ENCODE measurements at places on chromosomes 7 and 10. TPM values are rescaled to one million over a fixed set of nuclear protein-coding genes. Genes with fewer than 3 reads are reported as not detected.
A peak's percentile ranks its signal among the peaks of the same experiment; 100 is the strongest.

DNA sequence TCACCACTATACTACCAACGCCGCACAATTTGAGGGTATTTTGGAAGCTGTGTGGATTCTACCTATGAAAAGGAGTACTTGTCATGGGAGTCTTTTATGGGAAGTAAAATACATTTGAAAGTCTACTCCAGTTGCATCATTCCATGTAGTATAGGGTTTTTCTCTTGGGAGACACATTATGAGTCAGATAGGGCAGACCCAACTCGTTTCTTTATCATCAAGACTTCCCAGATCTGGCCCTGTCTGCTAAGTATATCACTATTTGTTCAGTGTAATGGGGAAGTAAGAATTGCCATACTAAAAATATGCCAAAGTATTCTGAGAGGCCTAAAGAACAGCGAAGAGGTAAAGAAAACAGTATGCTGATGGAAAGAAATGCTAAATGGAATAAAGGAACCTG lies 144.2 kb downstream of the SPAG6 start:
- H3K27ac ChIP-seq, result no peak overlapping the region
- H3K4me1 ChIP-seq, result no peaks in the 10 kb centered on the region
- peaks cover 2% of the 10 kb centered on the region for H3K27me3 ChIP-seq
- H3K4me3 ChIP-seq, result no peak overlapping the region

DNA sequence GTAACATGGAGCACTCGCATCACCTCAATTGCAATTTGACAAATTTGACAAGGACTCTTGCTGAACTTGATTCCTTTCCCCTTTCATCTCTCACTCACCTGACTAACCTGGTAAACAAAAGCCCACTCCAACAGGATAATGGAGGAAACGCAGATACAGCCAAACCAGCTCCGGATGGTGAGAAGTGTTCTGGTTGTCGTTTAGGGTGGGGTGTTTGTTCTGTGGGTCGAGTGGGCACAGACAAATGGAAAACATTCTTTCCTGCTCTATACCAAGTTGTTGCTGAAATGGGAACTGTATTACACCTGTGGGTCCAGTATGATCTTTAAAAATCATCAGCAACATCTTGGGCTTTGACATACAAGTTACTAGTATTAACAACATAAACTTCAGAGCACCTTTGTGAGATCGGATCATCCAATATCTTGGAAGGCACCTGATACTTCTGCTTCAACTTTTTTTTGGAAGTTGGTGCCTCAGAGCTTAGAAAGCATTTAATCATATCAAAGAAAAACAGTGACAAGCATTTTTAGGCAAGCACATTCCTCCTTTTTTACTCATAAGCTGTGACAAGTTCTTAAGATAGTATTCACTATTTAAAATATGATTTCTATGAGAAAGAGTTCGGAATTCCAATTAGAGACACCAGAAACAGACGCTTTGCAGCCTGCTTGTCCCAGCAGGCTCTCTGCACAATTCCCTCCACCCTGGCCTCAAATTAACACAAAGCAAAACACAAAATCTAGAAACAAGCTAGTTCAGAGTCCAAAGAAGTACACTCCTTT lies 58.1 kb downstream of the CCDC186 start:
- DNase-seq, result no peak
- H3K4me3 ChIP-seq, result no peak overlapping the region
- H3K36me3 ChIP-seq, result no peaks in the 10 kb centered on the region
- no peaks in the 10 kb centered on the region for H3K27me3 ChIP-seq

DNA sequence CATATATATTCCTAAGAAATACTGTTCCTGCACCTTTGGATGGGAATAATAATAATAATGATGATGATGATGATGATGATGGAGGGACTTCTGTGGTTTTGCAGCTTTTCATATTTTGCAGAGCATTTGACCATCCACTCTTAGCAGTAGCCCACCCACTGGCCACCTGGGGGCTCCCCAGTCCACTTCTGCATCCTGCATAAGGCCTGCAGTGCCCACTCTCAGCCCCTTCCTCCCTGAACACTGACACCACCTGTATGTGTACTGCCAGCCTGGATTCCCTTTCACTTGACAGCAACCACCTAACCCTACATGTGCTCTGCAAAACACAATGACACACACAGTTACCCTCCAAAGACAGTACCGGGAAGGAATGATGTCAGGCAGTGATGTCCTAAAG lies 131.4 kb downstream of the ADAM12 start:
- no peak overlapping the region for H3K4me3 ChIP-seq
- H3K36me3 ChIP-seq, result no peaks in the 10 kb centered on the region
- H3K27ac ChIP-seq, result no peak overlapping the region
- no peak for DNase-seq

DNA sequence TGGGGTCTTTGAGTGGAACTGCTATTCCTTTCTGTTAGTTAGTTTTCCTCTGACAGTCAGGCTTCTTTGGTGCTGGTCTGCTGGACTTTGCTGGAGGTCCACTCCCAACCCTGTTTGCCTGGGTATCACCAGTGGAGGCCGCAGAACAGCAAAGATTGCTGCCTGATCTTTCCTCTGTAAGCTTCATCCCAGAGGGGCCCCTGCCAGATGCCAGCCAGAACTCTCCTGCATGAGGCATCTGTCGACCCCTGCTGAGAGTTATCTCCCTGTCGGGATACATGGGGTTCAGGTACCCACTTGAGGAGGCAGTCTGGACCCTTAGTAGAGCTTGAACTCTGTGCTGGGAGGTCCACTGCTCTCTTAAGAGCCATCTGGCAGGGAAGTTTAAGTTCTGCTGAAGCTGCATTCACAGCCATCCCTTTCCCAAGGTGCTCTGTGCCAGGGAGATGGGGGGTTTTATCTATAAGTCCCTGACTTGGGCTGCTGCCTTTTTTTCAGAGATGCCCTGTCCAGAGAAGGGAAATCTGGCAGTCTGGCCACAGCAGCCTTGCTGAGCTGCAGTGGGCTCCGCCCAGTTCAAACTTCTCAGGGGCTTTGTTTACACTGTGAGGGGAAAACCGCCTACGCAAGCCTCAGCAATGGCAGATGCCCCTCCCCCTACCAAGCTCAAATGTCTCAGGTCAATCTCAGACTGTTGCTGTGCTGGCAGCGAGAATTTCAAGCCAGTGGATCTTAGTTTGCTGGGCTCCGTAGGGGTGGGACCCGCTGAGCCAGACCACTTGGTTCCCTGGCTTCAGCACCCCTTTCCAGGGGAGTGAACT lies 89.7 kb upstream of the CDK6 start:
- H3K27ac ChIP-seq, result no peak overlapping the region
- H3K4me3 ChIP-seq, result no peak overlapping the region
- H3K27me3 ChIP-seq, result peaks cover 5% of the 10 kb centered on the region
- no peaks in the 10 kb centered on the region for H3K4me1 ChIP-seq
- DNase-seq, result no peak

GRCh38 chr10:116606061-116606483 lies 14.7 kb upstream of the PNLIPRP2 start:
- no peak overlapping the region for H3K4me3 ChIP-seq
- H3K36me3 ChIP-seq, result no peaks in the 10 kb centered on the region
- no peaks in the 10 kb centered on the region for H3K27me3 ChIP-seq
- no peak overlapping the region for H3K27ac ChIP-seq
- DNase-seq, result no peak

- no peaks in the 10 kb centered on the region for H3K27me3 ChIP-seq
- DNase-seq, result peak; percentile 58
- H3K36me3 ChIP-seq, result peaks cover 2% of the 10 kb centered on the region
- peaks cover 40% of the 10 kb centered on the region for H3K4me1 ChIP-seq
Measured at GRCh38 chr7:87152897-87153641, 816 bp downstream of the DMTF1 start.

Gene NRF1
- 20.3 TPM for total RNA-seq

Gene HOXA13
- 0.22 TPM for total RNA-seq

Gene LAMB1
- 703 TPM for total RNA-seq
